ENCODE measurements at places on chromosomes 5 and 9.

GRCh38 chr9:123305879-123306278, 37.5 kb upstream of the STRBP start:
- no peak for DNase-seq

DNA sequence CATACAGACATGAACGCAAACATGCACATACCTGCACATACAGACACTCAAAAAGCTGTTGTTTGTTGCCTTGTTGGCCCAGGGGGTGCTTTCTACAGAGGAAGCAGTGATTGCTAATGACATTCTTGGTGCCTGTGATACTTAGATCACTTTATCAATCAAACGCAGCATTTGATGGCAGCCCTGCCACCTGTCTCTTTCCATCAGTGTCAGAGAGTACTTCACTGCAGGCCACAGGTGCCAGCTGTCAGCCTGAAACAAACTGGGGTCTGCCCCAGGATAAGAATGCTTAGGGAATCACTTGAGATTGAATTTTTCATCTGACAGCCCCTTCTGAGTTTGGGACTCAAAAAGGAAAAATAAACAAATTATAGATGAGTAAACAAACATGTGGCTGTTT, 388.9 kb upstream of the SGCD start:
- DNase-seq, result no peak

- no peak for DNase-seq
These were observed 60.1 kb downstream of the SCAMP1 start for GRCh38 chr5:78420548-78420947.

GRCh38 chr5:162800301-162800700, 637.1 kb upstream of the CCNG1 start:
- no peak for DNase-seq

DNA sequence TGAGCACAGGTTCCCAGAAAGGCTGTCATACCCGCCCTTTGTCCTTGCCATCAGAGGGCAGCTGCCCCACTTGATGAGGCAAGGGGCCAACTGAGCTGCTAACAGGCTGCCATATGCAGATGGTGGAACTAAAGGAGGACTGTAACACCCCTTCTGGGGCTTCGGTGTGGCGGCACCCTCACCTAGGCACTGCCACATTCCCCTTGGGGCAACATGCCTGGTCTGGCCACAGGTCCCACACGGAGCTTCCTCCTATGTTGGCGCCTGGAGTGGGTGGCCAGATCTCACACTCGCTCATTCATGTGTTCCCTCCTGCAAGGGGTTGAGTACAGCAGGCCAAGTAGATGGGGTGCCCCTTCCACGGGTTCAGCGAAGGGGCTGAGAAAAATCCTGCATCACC, 777.4 kb upstream of the CHD1 start:
- no peak for DNase-seq

- peak; percentile 57 for DNase-seq
These were observed 59.2 kb upstream of the TRAF1 start for GRCh38 chr9:120985819-120986222.

DNA sequence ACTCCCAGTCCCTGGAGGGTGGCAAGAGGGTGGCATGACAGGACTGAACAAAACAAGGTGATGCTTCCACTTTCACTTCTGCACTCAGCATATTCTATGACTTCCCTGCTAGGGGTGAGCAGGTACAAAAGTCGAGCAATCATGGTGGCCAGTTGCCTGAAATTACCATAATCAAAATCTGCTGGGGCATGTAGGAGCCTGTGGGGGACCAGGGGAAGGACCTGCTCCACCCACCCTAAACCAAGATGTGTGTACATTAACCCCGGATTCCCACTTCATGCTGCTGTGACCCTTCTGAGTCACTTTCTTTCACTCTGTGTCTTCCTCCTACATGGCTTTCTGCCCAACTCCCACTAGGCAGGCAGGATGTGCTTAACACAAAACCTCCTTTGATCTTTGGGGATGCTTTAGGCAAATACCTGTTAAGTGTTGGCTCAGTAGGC, 73.3 kb upstream of the PHF24 start:
- no peak for DNase-seq

GRCh38 chr9:115411993-115412452, 294.1 kb upstream of the TNC start:
- DNase-seq, result peak; percentile 76

DNA sequence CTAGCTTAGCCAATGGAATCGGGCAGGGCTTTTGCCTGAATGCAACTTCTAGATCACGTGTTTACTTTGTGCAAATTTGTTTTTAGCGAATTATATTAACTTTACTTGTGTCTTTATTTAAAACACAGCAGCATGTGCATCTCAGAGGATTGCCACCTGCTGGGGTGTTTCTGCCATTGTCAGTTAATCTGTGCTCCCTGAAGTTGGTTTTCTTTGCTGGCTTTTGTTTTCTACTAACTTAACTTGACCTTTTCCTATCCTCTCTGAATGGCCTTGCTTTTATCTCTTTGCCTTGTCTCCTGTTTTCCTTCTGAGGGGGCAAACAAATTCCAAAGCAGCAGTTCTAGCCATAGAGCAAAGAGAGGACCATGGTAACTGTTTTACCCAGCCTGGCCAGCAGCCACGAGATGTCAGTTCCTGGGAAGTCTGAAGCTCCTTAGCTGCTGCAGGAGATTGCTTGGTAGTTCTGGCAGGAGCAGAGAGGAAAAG, 67.6 kb downstream of the ARHGEF28 start:
- peak; percentile 46 for DNase-seq

GRCh38 chr5:58635416-58635815, 52.5 kb downstream of the RAB3C start:
- DNase-seq, result no peak

GRCh38 chr9:89465726-89466308, 32.1 kb downstream of the SEMA4D start:
- DNase-seq, result no peak

DNA sequence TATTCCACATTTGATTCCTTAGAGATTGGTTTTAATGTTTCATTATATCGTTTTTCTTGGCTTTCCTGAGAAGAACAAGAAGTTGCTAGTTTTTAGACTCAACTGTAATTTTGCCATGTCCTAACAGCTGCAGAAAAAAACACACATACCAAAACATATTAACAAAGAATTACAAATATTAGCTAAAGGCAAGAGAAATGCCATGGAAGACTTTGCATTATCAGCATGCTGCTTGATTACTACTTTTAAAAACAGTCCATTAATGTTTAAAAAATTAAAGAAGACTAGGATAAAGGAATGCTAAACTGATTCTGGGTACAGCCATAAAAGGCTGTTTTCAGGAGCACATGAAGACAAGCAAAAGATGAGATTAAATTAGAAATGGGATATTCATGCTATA, 20.5 kb upstream of the IFNE start:
- DNase-seq, result no peak

- DNase-seq, result no peak
These were observed 779 bp downstream of the FAM13B start for GRCh38 chr5:138032028-138032571.

- DNase-seq, result no peak
These were observed 18.5 kb downstream of the GBGT1 start for GRCh38 chr9:133144904-133145851.

- DNase-seq, result peak; percentile 34
These were observed 88.9 kb downstream of the PCSK5 start for GRCh38 chr9:75979362-75979761.

DNA sequence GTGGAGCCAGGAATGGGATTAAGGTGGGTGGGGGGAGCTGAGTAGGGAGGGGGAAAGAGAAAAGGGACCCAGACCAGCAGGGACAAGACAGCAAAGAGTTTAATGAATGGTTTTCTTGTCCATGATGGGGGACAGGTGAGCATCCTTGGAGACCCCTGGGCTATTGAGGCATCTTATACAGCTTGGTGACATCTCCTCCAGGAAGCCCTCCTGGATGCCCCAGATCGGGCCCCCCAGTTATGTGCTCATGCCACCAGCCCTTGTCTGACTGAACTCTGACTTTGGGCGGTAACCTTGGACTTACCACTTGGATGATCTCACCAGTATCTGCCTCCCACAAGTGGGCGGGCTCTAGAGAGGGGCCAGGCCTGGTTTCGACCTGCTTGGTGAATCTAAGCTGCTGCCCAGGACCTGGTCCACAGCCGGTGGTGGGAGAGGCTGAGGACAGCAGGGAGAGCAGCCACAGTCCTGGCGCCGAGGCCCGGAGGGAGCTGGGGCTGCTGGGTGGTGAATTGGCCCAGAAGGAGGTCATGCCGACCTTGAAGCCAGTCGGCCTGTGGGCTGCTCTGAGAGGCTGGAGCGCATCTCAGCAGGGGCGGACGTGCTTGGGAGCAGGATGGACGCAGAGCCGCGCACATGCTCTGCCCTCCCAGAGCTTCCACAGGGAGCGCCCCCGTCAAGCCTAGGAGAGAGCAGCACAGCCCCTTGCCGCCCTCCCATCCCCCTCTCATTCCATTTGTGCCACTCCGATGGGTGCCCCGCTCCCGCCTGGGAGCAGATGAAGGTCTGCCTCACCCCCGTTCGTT, 36.2 kb downstream of the UNC5A start:
- no peak for DNase-seq

DNA sequence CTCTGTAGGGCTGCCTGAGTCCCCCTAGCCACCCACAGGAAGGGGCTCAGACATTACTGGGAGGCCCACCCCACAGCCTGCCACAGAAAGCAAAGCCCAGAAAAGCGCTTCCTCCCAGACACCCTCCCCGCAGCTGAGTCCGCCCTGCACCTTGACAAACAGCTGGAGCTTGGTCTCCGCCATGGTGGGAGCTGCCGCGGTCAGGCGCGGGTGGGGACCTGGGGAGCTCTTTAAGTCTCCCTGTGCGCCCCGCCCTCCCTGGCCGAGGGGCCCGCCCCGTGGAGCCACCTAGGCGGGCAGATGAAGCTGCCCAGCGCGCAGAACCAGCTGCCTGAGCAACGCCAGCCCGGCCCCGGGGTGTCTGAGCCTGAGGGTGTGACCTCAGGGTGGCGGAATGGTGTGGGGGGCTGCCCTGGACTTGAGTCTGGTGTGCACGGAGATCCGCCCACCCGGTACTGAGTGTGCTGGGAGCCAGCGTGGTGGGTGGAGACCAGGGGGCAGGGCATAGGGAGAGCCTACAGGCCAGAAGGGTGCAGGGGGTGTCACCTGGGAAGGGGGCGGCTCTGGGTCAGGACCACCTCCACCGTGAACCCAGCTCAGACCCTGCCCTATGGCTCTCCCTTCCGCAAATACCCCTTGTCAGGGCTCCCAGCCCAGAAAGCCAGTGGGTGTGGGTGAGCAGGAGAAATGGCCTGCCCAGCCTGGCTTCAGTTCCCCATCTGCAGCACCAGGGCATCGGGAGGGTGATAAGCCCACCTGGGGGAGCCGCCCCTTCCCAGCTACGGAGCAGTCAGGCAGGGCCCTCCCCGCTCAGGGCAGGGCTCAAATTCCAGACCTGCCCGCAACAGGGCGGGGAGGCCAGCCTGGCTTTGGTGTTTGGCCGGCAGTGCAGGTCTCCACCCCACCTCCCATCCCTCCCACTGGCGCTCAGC, at the start of gene CLIC3:
Gene CLIC3, minus strand, starts transcription at position 208 of the 932 bp plus-strand sequence. Its CDS starts 25 bp downstream, at position 183.
- DNase-seq, result no peak

DNA sequence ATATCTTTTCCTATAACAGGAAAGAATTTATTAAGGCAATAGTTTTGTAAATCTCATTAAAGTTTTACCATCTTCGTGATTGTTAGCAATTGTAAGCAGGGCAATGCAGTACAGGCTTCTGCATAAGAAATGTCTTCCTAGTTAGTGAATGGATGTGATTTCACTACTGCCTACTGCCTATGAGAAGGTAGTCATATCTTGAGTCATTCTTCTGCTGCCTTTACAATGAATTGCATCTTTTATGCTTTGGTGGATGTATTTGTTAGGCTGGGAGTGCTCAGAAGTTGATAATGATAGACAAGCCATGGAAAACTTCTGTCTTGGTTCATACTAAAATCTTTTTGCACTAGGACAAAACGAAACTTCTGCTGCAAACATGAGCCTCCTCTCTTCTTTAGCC, 128.0 kb downstream of the ADAMTSL1 start:
- DNase-seq, result no peak

- no peak for DNase-seq
These were observed 244.0 kb downstream of the YTHDC2 start for GRCh38 chr5:113757508-113757907.

- DNase-seq, result no peak
These were observed 33.6 kb upstream of the NSMF start for GRCh38 chr9:137492464-137493363.

DNA sequence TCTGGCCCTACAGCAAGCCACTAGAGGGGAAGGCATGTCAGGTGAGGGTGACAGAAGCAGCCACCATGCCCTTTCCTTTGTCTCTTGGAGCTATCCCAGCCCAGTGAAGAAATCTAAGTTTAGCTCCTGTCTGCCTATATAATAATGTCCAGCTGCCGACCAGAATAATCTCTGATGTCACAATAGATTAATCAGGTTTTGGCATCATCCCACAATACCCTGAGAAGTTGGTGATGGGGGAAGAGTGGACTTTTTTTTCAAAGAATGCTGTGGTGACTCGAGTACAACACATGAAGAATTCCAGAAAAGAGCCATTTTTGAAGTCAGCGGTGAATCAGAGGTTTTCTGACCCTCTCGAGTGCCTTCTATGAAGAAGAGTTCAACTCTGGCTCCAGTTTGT, 1.7 kb upstream of the TSLP start:
- peak; percentile 32 for DNase-seq

DNA sequence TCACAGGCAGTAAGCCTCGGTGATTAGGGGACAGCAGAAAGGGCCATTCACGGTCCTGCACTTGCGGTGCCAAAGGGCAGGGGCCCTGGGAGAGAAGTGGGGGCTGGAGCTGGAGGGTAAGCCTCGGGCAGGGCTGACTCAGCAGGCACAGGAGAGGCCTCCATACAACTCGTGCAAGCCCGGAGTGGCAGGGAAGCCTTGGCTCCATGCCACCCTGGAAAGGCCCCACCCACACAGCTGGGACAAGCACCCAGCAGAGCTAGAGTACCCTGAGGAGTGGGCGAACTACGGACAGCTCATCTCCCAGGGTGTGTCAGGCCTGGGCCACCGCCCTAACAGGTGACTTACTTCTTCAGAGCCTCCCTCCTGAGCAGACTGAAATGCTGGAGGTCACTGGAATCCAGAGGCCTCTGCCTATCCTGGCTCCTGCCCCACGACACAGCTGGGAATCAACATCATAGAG, 5.6 kb upstream of the CAMK2A start:
- DNase-seq, result peak; percentile 55

GRCh38 chr5:9622971-9623421, 7.2 kb downstream of the TAS2R1 start:
- peak; percentile 34 for DNase-seq

- DNase-seq, result no peak
These were observed 193.7 kb downstream of the CACNA1B start for GRCh38 chr9:138071292-138071691.

- DNase-seq, result no peak
These were observed 787.7 kb upstream of the CDH6 start for GRCh38 chr5:30405821-30406220.

GRCh38 chr5:116032094-116032517, at the start of gene ARL14EPL:
ARL14EPL (plus strand) TSS chr5:116032472; CDS start chr5:116051466, 18,994 bp downstream.
- peak; percentile 70 for DNase-seq

DNA sequence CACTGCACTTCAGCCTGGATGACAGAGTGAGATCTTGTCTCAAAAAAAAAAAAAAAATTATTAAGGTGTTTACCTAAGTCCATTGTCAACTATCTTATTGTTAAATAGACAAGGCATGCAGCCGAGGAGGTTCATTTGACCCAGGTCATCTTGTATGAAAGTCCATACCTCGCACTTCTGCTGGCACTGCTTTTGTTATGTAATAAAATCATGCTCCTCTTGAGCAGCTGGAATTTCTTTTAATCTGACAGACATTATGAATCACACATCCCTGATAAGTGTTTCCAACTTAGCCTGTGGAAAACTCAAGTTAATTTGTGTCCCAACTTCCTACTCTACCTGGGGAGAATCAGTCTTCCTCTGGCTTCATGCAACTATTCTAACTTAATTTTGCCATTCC, 315.6 kb upstream of the KLF4 start:
- DNase-seq, result no peak

Data from AG08395 (cell line).